Progenitor cell of endocrine pancreas (in vitro differentiated cells): ENCODE measurements at places on chromosomes 12 and 14. TPM values are rescaled to one million over a fixed set of nuclear protein-coding genes. Genes with fewer than 3 reads are reported as not detected.

The DDX47 gene
- 115 TPM in 2 replicates for total RNA-seq

The TTC9 gene
- 8.2 and 9.0 TPM in 2 replicates for total RNA-seq

The HOXC11 gene
- not detected in 2 replicates for total RNA-seq

The FOXN3 gene
- 25.8 and 34.9 TPM in 2 replicates for total RNA-seq

The SLC38A2 gene
- 216 and 224 TPM in 2 replicates for total RNA-seq

The KRT2 gene
- not detected in 2 replicates for total RNA-seq

The PLBD1 gene
- 26.1 and 28.3 TPM in 2 replicates for total RNA-seq

The INSM2 gene
- 0.10 TPM in 1 of 2 replicates, not detected in the other for total RNA-seq

- DNase-seq, result no peak
Measured at GRCh38 chr12:54051026-54051842, 2.4 kb upstream of the HOXC4 start.

- DNase-seq, result no peak
Measured at GRCh38 chr12:115223322-115223721, 539.3 kb upstream of the TBX3 start.

DNA sequence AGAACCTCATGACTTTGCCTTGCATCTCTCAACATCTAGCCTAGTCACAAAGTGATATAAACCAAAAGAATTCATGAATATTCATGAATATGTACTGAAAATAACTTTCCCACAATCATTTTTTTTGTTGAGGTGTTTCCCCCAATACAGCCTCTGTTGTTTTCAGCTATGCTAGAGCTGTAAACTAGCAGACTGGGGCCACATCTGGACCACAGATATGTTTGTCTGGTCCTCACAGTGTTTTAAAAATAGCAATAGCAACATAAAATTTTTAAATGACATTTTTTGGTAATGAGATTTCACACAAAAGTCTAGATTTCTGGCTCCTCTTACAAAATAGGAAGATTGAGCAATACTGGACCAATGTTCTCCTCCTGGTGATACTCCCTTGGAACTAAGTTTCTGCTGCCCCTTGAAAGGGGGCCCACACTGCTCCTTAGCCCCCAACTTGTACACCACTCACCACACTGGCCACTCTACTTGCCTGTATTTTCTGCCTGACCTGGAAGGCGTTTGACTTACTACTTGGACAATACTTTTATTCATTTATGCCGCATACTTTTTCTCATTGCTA, 81.2 kb downstream of the BMP4 start:
- DNase-seq, result no peak

DNA sequence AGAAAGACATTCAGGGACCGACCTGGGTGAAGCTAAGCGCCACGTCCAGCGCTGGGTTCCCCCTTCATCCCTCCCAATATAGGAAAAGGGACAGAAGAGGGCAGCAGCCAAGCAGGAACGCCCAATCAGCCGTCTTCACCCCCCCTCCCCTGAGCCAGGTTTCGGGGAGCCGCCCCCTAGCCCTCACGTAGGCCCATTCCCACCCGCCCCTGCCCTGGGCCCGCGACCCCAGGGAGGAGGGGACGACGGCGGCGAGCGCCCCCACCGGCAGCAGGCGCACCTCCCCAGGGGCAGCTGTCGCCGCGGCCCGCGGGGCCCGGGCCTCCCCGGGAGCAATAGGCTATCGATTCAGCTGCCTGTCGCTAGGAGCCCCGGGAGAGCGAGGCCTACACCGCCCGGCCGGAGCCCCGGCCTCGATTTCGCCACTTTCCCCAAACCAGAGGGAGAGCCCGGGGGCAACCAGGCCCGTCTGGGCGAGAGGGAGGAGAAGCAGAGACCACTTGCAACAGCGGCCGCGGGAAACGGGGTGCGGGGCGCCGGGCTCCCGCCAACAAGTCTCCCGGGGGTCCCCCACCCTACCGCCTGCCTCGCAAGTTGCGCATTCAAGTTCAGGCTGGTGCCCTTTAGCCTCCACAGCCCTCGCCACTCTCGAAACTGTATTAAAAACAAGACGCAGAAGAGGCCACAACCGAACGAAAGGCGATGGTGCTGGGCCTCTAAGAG, 1.3 kb downstream of the DCAF5 start:
- DNase-seq, result peak; percentile 90

GRCh38 chr12:47785036-47785886, 12.2 kb downstream of the SLC48A1 start:
- no peak for DNase-seq
